DND-41 (cell line): ENCODE measurements at places on chromosomes 11 and 22.
A peak's percentile ranks its signal among the peaks of the same experiment; 100 is the strongest.

- H3K27ac ChIP-seq = no peak overlapping the region
- DNase-seq = no peak
- no peaks in the 10 kb centered on the region for H3K27me3 ChIP-seq
- peaks cover 34% of the 10 kb centered on the region for H3K4me1 ChIP-seq
- H3K36me3 ChIP-seq = peaks cover 54% of the 10 kb centered on the region
Measured at GRCh38 chr11:70205049-70205725, 2.1 kb downstream of the FADD start.

DNA sequence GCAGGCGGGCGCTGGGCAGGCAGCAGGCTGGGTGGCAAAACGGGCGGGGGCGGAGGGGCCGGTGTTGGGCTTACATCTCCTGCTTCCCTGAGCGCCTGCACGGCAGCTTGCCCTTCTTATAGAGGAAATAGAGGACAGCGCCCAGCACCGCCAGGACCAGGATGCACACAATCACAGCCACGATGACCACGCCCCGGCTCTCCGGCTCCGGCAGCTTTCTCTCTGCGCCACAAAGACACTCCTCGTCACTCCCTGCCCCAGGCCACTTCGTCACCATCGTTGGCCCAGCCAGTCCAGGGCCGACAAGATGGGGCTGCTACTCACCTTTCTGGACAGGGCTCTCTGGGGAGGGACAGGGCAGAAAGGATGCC lies 6.3 kb downstream of the MCAM start:
- H3K4me3 ChIP-seq = no peak overlapping the region
- peaks cover 11% of the 10 kb centered on the region for H3K27me3 ChIP-seq
- peaks cover 8% of the 10 kb centered on the region for H3K36me3 ChIP-seq

GRCh38 chr22:50418624-50419023 lies 56.2 kb downstream of the SBF1 start:
- H3K4me1 ChIP-seq = no peaks in the 10 kb centered on the region
- H3K36me3 ChIP-seq = peaks cover 97% of the 10 kb centered on the region
- DNase-seq = no peak
- H3K27me3 ChIP-seq = no peaks in the 10 kb centered on the region
- no peak overlapping the region for H3K4me3 ChIP-seq

DNA sequence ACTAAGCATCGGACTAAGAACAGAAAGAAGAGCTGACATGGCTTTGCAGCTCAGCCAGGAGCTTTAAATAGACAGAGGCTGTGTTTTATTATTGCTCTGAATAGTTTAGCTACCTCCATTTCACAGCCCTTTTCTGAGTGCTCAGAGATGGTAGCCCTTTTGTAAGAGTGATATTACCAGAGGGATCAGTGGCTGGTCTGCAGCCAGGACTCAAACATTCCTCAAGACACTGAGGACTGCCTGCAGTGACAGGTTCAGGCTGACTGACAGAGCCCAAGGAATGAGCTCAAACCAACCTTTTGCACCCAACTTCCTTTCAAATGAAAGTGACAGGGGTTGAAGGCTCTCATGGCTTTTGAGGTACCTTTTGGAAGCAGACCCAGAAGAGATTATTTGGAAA lies 189.0 kb downstream of the DDX10 start:
- no peaks in the 10 kb centered on the region for H3K27me3 ChIP-seq
- no peak overlapping the region for H3K27ac ChIP-seq
- no peak for DNase-seq

DNA sequence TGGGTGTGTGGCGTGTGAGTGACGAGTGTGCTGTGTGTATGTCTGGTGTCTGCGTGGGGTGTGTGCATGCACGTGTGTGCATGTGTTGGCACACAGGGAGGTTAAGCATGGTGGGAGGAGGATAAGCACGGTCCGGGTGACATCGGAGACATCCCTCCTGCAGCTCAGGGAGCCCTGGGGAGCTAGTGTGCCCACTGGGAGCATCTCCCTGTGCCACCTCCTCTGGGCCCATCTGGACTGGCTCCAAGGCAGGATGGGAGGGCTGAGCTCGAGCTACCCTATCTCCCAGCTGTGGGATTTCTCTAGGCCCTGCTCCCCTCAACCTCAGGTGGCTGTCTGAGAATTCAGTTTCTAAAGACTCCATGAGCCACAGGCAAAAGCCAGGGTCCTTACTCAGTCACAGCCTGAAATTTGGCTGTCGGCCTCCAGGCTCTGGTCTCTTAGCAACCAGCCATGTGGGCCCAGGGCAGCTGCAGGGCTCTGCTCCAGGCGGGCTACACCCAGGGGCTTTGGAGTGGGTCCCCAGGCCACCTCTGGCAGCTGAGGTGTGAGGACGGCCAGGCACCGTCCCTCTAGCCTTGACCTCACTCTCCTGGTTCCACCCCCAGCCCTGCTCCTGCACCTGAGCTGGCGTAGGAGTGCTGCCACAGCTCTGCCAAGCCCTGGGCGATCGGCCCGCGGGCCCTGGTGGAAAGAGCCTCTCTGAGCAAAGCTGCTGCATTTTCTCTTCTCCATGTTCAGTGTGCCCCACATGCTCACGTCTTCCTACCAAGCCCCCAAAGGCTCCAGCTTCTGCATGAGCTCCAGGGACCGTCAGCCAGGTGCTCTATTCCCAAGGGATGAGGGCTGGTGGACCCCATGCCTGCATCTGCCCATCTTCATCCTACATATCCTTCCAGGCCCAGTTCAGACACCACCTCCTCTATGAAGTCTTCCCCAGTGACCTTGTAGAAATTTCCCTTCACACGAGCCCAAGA lies 39.7 kb downstream of the RTL6 start:
- H3K4me3 ChIP-seq = no peak overlapping the region
- no peaks in the 10 kb centered on the region for H3K27me3 ChIP-seq
- peaks cover 18% of the 10 kb centered on the region for H3K4me1 ChIP-seq

GRCh38 chr11:81070948-81071347 lies 1630.1 kb upstream of the TENM4 start:
- H3K36me3 ChIP-seq = no peaks in the 10 kb centered on the region
- no peaks in the 10 kb centered on the region for H3K27me3 ChIP-seq
- no peak overlapping the region for H3K4me3 ChIP-seq
- H3K4me1 ChIP-seq = no peaks in the 10 kb centered on the region

- H3K4me1 ChIP-seq = no peaks in the 10 kb centered on the region
- no peak overlapping the region for H3K4me3 ChIP-seq
- no peaks in the 10 kb centered on the region for H3K36me3 ChIP-seq
- DNase-seq = no peak
- H3K27ac ChIP-seq = no peak overlapping the region
Measured at GRCh38 chr11:28922386-28922981, 814.3 kb downstream of the METTL15 start.

DNA sequence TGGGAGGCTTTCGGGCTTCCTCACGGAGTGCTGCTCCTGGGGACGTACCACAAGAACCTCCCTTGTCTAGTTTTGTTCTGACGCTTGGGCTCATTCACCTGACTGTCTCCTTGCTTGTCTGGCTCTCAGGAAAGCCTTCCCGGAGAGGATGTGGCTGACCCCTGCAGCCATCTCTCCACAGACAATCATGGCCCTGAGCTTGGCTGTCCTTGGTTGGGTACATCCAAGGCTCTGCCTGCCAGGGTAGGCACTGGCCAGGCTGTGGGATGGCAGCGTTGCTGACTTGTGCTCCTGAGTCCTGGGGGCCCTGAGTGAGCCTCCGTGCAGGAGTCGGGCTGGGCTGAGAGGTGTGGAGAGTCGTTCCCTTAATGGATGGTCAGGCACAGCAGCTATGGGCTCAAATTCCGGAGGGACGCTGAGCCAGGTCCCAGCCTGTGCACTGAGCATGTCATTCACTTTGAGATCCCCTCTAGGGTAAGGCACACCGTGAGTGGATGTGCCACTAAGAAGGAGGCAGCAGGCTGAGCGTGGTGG lies 32.8 kb downstream of the BCR start:
- H3K4me1 ChIP-seq = peaks cover 58% of the 10 kb centered on the region
- peaks cover 9% of the 10 kb centered on the region for H3K36me3 ChIP-seq
- DNase-seq = no peak
- H3K27me3 ChIP-seq = no peaks in the 10 kb centered on the region
- H3K27ac ChIP-seq = peak overlapping the region; percentile 60
- no peak overlapping the region for H3K4me3 ChIP-seq

- no peak overlapping the region for H3K4me3 ChIP-seq
- H3K27ac ChIP-seq = no peak overlapping the region
- DNase-seq = no peak
- no peaks in the 10 kb centered on the region for H3K4me1 ChIP-seq
- H3K27me3 ChIP-seq = no peaks in the 10 kb centered on the region
- H3K36me3 ChIP-seq = no peaks in the 10 kb centered on the region
Measured at GRCh38 chr11:69617220-69617619, 23.7 kb upstream of the CCND1 start.

GRCh38 chr11:14541192-14541947 lies 21.2 kb upstream of the PSMA1 start:
- no peaks in the 10 kb centered on the region for H3K36me3 ChIP-seq
- no peak overlapping the region for H3K4me3 ChIP-seq
- H3K4me1 ChIP-seq = peaks cover 12% of the 10 kb centered on the region
- H3K27me3 ChIP-seq = no peaks in the 10 kb centered on the region
- no peak overlapping the region for H3K27ac ChIP-seq

GRCh38 chr11:64018310-64018709 lies 17.4 kb upstream of the FLRT1 start:
- DNase-seq = no peak
- H3K4me3 ChIP-seq = no peak overlapping the region
- no peaks in the 10 kb centered on the region for H3K36me3 ChIP-seq
- H3K27ac ChIP-seq = no peak overlapping the region
- H3K27me3 ChIP-seq = no peaks in the 10 kb centered on the region

- DNase-seq = no peak
- H3K4me1 ChIP-seq = no peaks in the 10 kb centered on the region
- H3K4me3 ChIP-seq = no peak overlapping the region
- no peaks in the 10 kb centered on the region for H3K27me3 ChIP-seq
- H3K36me3 ChIP-seq = no peaks in the 10 kb centered on the region
- no peak overlapping the region for H3K27ac ChIP-seq
Measured at GRCh38 chr22:33347002-33347401, 288.8 kb upstream of the SYN3 start.

- no peak overlapping the region for H3K4me3 ChIP-seq
- no peak for DNase-seq
- no peak overlapping the region for H3K27ac ChIP-seq
Measured at GRCh38 chr11:14549891-14550290, 29.7 kb upstream of the PSMA1 start.

- H3K27ac ChIP-seq = no peak overlapping the region
- H3K27me3 ChIP-seq = no peaks in the 10 kb centered on the region
- peaks cover 3% of the 10 kb centered on the region; the same call in 1 of the 2 replicates for H3K4me1 ChIP-seq
- H3K4me3 ChIP-seq = no peak overlapping the region
- H3K36me3 ChIP-seq = peaks cover 9% of the 10 kb centered on the region; the same call in 1 of the 2 replicates
Measured at GRCh38 chr11:63623513-63624140, 9.4 kb upstream of the PLAAT3 start.

DNA sequence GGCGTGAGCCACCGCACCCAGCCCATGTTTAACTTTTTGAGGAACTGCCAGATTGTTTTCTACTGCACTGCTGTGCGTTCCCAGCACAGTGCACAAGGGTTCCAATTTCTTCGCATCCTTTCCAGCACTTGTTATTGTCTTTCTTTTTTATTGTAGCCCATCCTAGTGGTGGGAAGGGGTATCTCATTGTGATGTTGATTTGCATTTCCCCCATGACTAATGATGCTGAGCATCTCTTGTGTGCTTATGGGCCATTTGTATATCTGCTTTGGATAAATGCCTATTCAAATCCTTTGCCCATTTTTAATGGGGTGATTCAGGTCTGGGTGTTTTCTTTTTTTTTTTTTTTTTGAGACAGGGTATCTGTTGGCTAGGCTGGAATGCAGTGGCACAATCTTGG lies 36.6 kb upstream of the SYT7 start:
- no peaks in the 10 kb centered on the region for H3K4me1 ChIP-seq
- no peak overlapping the region for H3K4me3 ChIP-seq
- no peak for DNase-seq
- H3K27ac ChIP-seq = no peak overlapping the region
- H3K27me3 ChIP-seq = peaks cover 6% of the 10 kb centered on the region

DNA sequence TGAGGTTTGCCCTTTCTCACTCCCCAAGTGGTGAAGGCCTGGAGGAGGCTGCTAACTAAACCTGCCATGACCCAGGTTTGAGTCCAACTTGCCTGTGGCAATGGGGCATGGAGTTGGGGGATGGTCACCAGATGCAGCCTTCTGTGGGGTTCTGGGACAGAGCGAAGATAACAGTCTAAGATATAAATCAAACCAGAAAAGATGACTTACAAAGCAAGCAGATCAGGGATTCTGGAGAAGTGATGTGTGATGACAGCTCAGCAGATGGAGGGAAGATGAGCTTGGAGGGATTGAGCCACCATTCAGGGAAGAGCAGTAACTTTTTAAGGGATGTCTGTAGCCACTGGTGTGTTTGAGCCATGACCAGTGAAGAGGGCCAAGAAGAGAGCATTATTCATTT lies 63.6 kb downstream of the MTNR1B start:
- H3K27ac ChIP-seq = no peak overlapping the region
- DNase-seq = no peak
- H3K4me3 ChIP-seq = no peak overlapping the region
- no peaks in the 10 kb centered on the region for H3K27me3 ChIP-seq
- no peaks in the 10 kb centered on the region for H3K4me1 ChIP-seq

GRCh38 chr11:101482556-101483124 lies 101.2 kb downstream of the TRPC6 start:
- no peaks in the 10 kb centered on the region for H3K4me1 ChIP-seq
- H3K27me3 ChIP-seq = no peaks in the 10 kb centered on the region
- no peak overlapping the region for H3K27ac ChIP-seq
- H3K36me3 ChIP-seq = no peaks in the 10 kb centered on the region

DNA sequence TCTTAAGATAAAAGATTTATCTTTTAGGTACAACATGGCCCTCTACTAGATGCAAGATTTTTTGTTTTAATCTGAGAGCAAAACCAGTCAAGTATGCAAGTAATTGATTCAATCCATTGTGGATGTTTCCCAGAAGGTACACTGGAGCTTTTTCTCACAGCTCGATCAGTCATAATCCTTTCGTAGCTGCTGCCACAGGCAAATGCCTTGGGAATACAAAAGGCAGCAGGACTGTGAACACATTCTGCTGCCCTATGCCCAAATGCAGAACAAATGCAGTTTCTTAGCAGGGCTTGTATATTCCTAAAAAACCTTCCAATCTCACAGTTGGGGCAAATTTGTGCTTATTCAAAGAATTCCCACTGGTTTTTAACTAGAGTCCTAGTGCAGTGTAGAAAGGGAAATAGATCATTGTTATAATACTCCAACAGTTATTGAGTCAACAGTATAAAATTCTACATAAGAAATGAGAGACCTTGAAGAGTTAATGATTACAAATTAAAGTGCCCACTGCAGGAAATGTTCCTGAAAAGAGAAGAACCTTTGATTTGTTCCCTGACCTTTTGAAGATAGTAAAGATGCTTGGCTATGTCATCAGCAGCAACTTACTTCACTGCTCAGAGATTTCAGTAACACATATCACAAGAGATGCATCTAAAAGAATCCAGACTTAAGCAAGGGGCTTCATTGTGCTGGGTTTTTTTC lies 14.1 kb downstream of the LPXN start:
- H3K4me1 ChIP-seq = peaks cover 5% of the 10 kb centered on the region; the same call in 1 of the 2 replicates
- H3K36me3 ChIP-seq = peaks cover 7% of the 10 kb centered on the region; the same call in 1 of the 2 replicates
- no peak overlapping the region for H3K4me3 ChIP-seq
- H3K27ac ChIP-seq = no peak overlapping the region
- no peak for DNase-seq
